Myometrial cell (primary cell): ENCODE measurements at places on chromosomes 4 and X. TPM values are rescaled to one million over a fixed set of nuclear protein-coding genes. Genes with fewer than 3 reads are reported as not detected.

MUC7 gene
- not detected in 2 replicates for total RNA-seq

ALB gene
- total RNA-seq = not detected in 2 replicates

UGT2B17 gene
- not detected in 2 replicates for total RNA-seq

CABS1 gene
- total RNA-seq = not detected in 2 replicates

PHF8 gene
- 7.3 and 17.9 TPM in 2 replicates for total RNA-seq

VSIG4 gene
- total RNA-seq = not detected in 2 replicates

CNGA1 gene
- 1.2 TPM in 1 of 2 replicates, not detected in the other for total RNA-seq

GPR82 gene
- not detected in 2 replicates for total RNA-seq

PHOX2B gene
- not detected in 2 replicates for total RNA-seq

CLTRN gene
- 0.18 and 0.58 TPM in 2 replicates for total RNA-seq

MAGEA12 gene
- not detected in 2 replicates for total RNA-seq

GNRHR gene
- total RNA-seq = not detected in 2 replicates

MAPK10 gene
- 7.2 and 10.1 TPM in 2 replicates for total RNA-seq

FBXL5 gene
- 92.3 and 102 TPM in 2 replicates for total RNA-seq

TCEAL3 gene
- total RNA-seq = 36.0 and 42.7 TPM in 2 replicates

HMGN5 gene
- 0.29 and 0.89 TPM in 2 replicates for total RNA-seq

RHOXF2 gene
- total RNA-seq = not detected in 2 replicates

LPAR4 gene
- total RNA-seq = not detected in 2 replicates

USP17L20 gene
- total RNA-seq = not detected in 2 replicates

ATP2B3 gene
- not detected in 2 replicates for total RNA-seq

SMARCAD1 gene
- 14.4 and 15.9 TPM in 2 replicates for total RNA-seq

FAM90A26 gene
- not detected in 2 replicates for total RNA-seq

HSPA4L gene
- total RNA-seq = 2.9 and 4.1 TPM in 2 replicates

CXCL11 gene
- total RNA-seq = not detected in 2 replicates

PPP2R2C gene
- not detected in 2 replicates for total RNA-seq

SMIM10 gene
- 6.1 and 10.5 TPM in 2 replicates for total RNA-seq

UGT2B11 gene
- not detected in 2 replicates for total RNA-seq

NRK gene
- 1.2 TPM in 2 replicates for total RNA-seq

CLDN34 gene
- 2.7 TPM in 1 of 2 replicates, not detected in the other for total RNA-seq

CFI gene
- 20.2 and 21.9 TPM in 2 replicates for total RNA-seq

HSFX4 gene
- total RNA-seq = not detected in 2 replicates

AFF2 gene
- total RNA-seq = not detected in 2 replicates

DCAF12L1 gene
- not detected in 2 replicates for total RNA-seq

ARHGAP24 gene
- 11.8 and 14.5 TPM in 2 replicates for total RNA-seq

GPRASP2 gene
- total RNA-seq = 10.7 and 24.6 TPM in 2 replicates

POU3F4 gene
- total RNA-seq = not detected in 2 replicates

ZNF711 gene
- 0.18 and 0.29 TPM in 2 replicates for total RNA-seq

PNMA5 gene
- not detected in 2 replicates for total RNA-seq

CYSLTR1 gene
- not detected in 2 replicates for total RNA-seq

TMEM144 gene
- total RNA-seq = 2.0 and 3.2 TPM in 2 replicates

PDLIM3 gene
- total RNA-seq = 52.8 and 60.8 TPM in 2 replicates

TLR8 gene
- total RNA-seq = not detected in 2 replicates

ADH4 gene
- total RNA-seq = not detected in 2 replicates

TEC gene
- total RNA-seq = 0.35 and 1.4 TPM in 2 replicates

APELA gene
- total RNA-seq = not detected in 2 replicates

SLITRK4 gene
- not detected in 2 replicates for total RNA-seq

PABPC5 gene
- 1.2 TPM in 2 replicates for total RNA-seq

CHM gene
- 11.2 and 16.3 TPM in 2 replicates for total RNA-seq

MAGEB2 gene
- not detected in 2 replicates for total RNA-seq

RNF128 gene
- total RNA-seq = 0.18 TPM in 1 of 2 replicates, not detected in the other

KCNE5 gene
- under 0.01 TPM in 1 of 2 replicates, not detected in the other for total RNA-seq

NALF2 gene
- total RNA-seq = not detected in 2 replicates

RS1 gene
- total RNA-seq = not detected in 2 replicates
